Activated CD4-positive, alpha-beta T cell treated with anti-CD3 and anti-CD28 coated beads, Interleukin-2, amount 10 ng/mL, durations not matched to agents 7 days and 5 days (primary cell): ENCODE measurements at places on chromosomes 11 and 22.

DNA sequence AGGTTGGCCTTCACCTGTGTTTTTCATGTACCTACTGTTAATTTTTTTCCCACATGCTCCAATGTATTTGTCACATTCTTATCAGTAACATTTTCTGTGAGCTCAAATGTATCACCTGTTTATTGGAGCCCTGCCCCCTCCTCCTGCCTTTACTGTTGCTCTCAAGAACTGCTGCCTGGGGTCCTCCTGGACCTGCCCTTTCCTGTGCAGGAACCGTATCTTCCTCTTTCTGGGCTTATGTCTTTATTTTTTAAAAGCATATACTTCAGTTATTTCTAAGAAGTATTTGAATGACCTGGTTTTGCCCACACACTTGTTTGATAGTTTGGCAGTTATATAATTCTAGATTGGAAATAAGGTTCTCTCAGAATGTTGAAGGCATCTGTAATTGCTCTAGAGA, 5.9 kb downstream of the FAM118B start:
- peaks cover 22% of the 10 kb centered on the region for H3K4me1 ChIP-seq
- no peak for DNase-seq
- H3K27me3 ChIP-seq = peaks cover 3% of the 10 kb centered on the region
- no peak overlapping the region for H3K27ac ChIP-seq
- no peaks in the 10 kb centered on the region for H3K36me3 ChIP-seq
- no peak overlapping the region for H3K4me3 ChIP-seq

DNA sequence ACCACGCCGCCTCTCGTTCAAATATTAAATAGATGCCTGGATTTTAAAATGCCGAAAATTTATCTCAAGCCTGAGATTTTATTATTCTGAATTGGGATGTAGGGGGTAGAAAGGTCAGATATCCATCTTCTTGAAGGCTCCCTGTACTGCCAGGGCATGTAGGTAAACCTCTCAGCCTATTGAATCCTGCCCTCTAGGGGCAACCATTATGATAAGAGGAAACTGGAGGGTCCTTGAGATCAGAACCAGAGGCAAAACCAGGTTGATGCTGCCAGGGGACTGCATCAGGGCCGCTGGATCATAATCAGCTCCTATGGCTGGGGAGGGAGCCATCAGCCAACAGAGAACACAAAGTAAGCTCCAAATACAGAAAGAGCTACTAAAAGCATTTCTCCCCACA, 92.4 kb downstream of the KCNC1 start:
- H3K27me3 ChIP-seq = no peaks in the 10 kb centered on the region
- no peaks in the 10 kb centered on the region for H3K4me1 ChIP-seq
- H3K27ac ChIP-seq = no peak overlapping the region
- H3K36me3 ChIP-seq = no peaks in the 10 kb centered on the region
- H3K4me3 ChIP-seq = no peak overlapping the region

DNA sequence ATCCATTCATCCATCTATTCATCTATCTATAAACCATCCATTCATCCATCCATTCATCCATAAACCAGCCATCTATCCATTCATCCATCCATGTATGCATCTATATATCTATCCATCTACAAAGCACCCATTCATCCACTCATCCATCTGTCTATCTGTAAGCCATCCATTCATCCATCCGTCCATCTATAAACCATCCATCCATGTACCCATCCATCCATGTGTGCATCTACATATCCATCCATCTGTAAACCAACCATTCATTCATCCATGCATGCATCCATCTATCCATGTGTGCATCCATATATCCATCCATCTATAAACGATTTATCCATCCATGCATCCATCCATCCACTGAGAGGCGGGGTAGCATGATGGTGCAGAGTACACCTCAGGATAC, 58.4 kb downstream of the MPPED1 start:
- no peaks in the 10 kb centered on the region for H3K4me1 ChIP-seq
- H3K36me3 ChIP-seq = no peaks in the 10 kb centered on the region
- no peaks in the 10 kb centered on the region for H3K27me3 ChIP-seq
- H3K27ac ChIP-seq = no peak overlapping the region
- H3K4me3 ChIP-seq = no peak overlapping the region

GRCh38 chr22:23262518-23263332, 82.4 kb downstream of the BCR start:
- H3K4me1 ChIP-seq = peaks cover under 1% of the 10 kb centered on the region
- H3K27ac ChIP-seq = no peak overlapping the region
- no peak overlapping the region for H3K4me3 ChIP-seq
- DNase-seq = no peak
- no peaks in the 10 kb centered on the region for H3K27me3 ChIP-seq

DNA sequence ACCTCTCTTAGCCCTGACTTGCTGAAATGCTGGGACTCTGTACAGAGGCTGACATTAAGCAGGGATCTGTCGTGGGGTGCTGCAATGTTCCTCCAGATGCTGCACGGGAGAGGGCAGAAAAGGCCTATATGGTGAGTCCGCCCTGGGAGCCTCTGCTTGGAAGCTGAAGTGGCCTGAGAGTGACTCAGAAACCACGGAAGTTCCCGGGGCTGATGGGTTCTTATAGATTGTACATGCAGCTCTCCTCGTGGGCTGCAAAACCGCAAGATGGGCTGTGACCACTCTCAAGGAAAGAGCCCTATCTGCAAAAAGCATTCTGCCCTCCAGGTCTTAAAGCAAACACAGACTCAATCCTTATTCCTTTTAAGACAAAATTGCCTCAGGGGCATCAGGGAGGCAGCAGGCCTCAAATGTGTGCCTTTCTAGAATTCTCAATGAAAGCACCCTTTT, 5.8 kb upstream of the SLC43A3 start:
- peaks cover 16% of the 10 kb centered on the region for H3K27me3 ChIP-seq
- H3K4me3 ChIP-seq = no peak overlapping the region
- no peak overlapping the region for H3K27ac ChIP-seq

DNA sequence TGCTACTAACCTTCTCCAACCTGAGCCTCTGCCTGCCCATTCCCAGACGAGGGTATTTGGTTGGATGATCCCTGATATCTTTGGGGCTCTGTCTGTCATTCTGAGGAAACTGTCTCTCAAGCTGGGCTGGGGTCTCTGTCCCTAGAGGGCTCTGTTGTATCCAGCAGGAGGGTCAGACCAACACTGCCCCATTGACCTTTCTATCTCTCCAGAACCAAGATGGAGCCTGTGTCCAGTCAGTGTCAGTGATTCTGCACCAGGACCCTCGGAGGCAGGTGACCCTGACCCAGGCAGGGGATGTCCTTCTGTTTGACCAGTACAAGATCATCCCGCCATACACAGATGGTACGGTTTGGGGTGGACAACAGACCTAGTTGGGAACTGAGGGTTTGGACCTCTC, 21.9 kb downstream of the OTOG start:
- peaks cover 3% of the 10 kb centered on the region for H3K27me3 ChIP-seq
- no peak for DNase-seq
- no peak overlapping the region for H3K4me3 ChIP-seq

- H3K36me3 ChIP-seq = no peaks in the 10 kb centered on the region
- H3K27ac ChIP-seq = no peak overlapping the region
- H3K4me1 ChIP-seq = no peaks in the 10 kb centered on the region
- DNase-seq = no peak
Measured at GRCh38 chr11:57111619-57112018, 70.1 kb upstream of the LRRC55 start.

DNA sequence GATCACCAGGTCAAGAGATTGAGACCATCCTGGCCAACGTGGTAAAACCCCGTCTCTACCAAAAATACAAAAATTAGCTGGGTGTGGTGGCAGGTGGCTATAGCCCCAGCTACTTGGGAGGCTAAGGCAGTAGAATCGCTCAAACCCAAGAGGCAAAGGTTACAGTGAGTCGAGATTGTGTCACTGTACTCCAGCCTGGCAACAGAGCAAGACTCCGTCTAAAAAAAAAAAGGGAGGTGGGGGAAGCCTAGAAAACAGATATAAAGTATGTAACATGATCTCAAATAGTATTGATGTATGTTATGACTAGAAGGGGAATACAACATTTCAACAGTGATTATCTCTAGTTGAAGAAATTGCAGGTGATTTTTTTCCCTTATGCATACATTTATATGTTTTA, 61.4 kb downstream of the SLC1A2 start:
- H3K27me3 ChIP-seq = no peaks in the 10 kb centered on the region
- H3K36me3 ChIP-seq = no peaks in the 10 kb centered on the region
- H3K4me1 ChIP-seq = peaks cover 12% of the 10 kb centered on the region
- no peak overlapping the region for H3K4me3 ChIP-seq
- no peak for DNase-seq
- no peak overlapping the region for H3K27ac ChIP-seq

DNA sequence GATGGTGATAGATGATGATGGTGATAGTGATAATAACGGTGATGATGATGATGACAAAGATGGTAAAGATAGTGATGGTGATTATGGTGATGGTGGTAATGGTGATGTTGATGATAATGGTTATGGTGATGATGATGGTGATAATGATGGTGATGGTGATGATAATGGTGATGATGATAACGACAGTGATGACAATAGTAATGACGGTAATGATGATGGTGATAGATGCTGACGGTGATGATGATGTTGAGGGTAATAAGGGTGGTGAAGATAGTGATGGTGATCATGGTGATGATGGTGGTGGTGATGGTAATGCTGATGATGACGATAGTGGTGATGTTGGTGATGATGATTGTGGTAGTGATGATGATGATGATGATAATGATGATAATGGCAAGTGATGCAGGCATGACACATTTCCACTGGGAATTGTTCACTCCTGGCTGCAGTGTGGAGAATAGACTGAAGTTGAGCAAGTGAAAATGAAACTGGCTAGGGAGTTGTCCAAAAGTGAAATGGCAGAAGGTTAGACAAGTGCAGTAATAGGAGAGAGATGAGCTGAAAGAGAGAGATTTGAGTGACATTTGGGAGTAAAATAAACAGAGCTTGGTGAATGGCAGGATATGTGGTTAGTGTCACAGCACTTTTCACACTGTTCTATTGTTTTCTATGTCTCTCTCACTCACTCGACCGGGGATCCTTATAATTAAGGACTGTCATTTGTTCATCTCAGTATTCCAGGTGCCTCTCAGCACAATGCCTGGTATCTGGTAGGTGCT, 992.5 kb downstream of the OPCML start:
- no peaks in the 10 kb centered on the region for H3K36me3 ChIP-seq
- no peaks in the 10 kb centered on the region for H3K27me3 ChIP-seq
- H3K4me3 ChIP-seq = no peak overlapping the region
- no peaks in the 10 kb centered on the region for H3K4me1 ChIP-seq
- no peak for DNase-seq
- no peak overlapping the region for H3K27ac ChIP-seq

DNA sequence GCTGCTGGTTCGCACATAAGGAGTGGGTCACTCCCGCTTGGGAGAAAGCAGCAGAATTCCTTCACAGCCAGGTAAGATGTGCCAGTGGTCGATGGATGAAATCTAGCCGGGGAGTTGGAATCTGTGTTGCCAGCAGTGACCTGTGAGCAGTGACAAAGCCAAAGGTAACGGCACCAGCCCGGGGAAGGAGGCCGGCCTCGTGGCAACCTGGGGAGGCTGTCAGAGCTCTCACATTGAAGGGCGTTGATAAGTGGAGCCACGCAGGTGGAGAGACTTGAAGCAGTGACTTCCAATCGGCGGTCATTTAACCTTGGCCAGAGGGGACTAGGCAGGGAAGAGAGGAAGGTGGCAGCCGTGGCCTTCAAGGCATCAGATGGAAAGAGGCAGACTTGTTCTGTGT, 58.8 kb downstream of the ARHGAP8 start:
- H3K36me3 ChIP-seq = no peaks in the 10 kb centered on the region
- H3K27me3 ChIP-seq = no peaks in the 10 kb centered on the region
- DNase-seq = no peak
- peaks cover 3% of the 10 kb centered on the region for H3K4me1 ChIP-seq
- H3K4me3 ChIP-seq = no peak overlapping the region
- H3K27ac ChIP-seq = no peak overlapping the region

DNA sequence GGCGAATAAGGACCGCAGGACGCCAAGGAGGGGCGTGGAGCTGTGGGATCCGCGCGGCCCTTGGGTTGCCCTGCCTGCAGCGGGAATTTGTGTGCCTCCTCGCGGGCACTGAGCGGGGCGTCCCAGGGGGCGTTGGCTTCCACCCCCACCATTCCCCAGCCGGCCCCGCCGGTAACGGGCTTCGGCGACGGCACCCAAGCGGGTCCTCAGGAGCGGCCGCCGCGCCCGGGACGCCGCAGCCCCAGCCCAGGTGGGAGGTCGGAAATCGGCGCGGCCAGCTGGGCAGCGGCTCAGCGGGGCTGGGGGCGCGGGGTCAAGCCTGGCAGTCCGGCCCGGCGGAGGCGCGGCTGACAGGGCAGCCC, 320 bp downstream of the CLTCL1 start:
- DNase-seq = peak; percentile 30
- no peak overlapping the region for H3K27ac ChIP-seq
- peaks cover 27% of the 10 kb centered on the region for H3K4me1 ChIP-seq

DNA sequence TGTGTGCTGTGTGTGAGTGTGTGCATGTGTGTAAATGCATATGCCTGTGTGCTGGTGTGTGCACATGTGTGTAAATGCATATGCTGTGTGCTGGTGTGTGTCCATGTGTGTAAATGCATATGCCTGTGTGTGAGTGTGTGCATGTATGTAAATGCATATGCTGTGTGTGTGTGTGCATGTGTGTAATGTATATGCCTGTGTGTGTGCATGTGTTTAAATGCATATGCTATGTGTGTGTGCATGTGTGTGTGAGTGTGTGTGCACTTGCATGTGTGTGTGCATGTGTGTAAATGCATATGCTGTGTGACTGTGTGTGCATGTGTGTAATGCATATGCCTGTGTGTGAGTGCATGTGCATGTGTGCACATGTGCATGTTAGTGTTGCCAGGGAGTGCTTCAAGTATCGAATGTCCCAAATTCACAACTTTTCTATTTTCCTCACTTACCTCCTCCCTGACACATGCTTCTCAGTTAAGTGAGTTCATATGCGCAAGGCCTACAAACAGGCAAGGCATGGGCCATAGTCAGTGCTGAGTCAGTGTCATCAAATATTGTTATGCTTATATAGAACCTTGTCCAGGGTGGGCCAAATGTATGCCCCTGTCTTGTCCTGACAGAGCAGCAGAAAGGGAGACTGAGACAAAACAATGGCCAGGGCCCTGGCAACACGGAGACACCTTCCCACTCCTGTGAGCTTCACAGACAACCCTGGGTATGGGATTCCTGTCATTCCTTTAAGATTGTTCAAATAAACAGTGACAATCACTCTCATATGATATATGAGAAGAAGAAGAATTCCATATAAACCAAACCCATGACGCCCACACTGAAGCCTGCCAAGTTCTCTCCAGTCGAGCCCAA, 38.6 kb downstream of the GGTLC2 start:
- peaks cover 5% of the 10 kb centered on the region for H3K4me1 ChIP-seq
- H3K4me3 ChIP-seq = no peak overlapping the region

- H3K4me3 ChIP-seq = no peak overlapping the region
- DNase-seq = no peak
- no peak overlapping the region for H3K27ac ChIP-seq
- peaks cover 9% of the 10 kb centered on the region for H3K27me3 ChIP-seq
- H3K36me3 ChIP-seq = no peaks in the 10 kb centered on the region
- peaks cover 3% of the 10 kb centered on the region for H3K4me1 ChIP-seq
Measured at GRCh38 chr22:39325392-39325932, 6.0 kb upstream of the RPL3 start.
